Vagina (tissue), 2 donors: ENCODE measurements at places on chromosomes 4 and X. TPM values are rescaled to one million over a fixed set of nuclear protein-coding genes. Genes with fewer than 3 reads are reported as not detected.

Gene FBXL5
- total RNA-seq, result 103 TPM

- H3K4me1 ChIP-seq, result no peaks in the 10 kb centered on the region
- H3K4me3 ChIP-seq, result no peak overlapping the region
- no peak overlapping the region for H3K27ac ChIP-seq
- DNase-seq, result no peak
- H3K27me3 ChIP-seq, result no peaks in the 10 kb centered on the region
- H3K36me3 ChIP-seq, result no peaks in the 10 kb centered on the region
Observed at GRCh38 chr4:19971829-19972228, 279.9 kb upstream of the SLIT2 start.

Gene MAGEE2
- not detected for total RNA-seq

DNA sequence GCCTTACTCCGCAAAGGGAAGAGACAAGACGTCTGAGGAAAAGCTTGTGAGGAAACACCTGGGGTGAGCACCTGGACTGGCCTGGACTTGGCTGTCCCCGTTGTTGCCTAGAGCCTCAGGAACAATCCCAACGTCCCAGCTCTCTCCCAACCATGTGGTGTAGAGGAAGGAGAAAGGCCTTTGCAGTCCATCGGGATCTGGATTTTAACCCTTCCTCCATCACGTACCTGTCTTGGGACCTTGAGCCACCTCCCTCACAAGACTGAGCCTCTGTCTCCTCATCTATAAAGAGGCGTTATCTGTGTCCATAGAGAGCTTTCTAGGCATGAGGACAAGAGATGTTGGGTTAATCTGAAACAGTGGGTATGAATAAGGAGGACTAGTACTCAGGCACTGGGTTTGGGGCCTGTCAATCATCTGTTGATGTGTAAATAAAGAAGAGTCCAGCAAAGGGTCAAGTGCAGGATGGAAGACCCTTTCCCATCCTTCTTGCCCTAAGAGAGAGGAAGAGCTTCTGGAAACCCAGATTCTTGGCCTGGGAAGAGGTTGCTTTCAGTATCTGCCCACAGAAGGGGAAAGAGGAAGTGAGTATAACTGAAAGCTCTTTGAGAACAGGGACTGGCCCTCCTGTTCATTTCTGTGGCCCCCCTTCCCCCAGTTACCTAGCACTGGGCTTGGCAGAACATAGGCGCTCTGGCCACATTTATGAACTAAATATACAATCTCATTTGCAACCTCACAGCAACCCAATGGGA, 137.1 kb downstream of the PJA1 start:
- H3K27ac ChIP-seq, result peak overlapping the region; percentile 55
- H3K36me3 ChIP-seq, result no peaks in the 10 kb centered on the region
- no peaks in the 10 kb centered on the region for H3K27me3 ChIP-seq
- H3K4me3 ChIP-seq, result no peak overlapping the region
